Activated gamma-delta T cell treated with Interleukin-2 at 50 U/mL for 16 hours (primary cell): ENCODE measurements at places on chromosomes 7 and 10.

- DNase-seq = no peak
These were observed 70.0 kb upstream of the ZMIZ2 start for GRCh38 chr7:44678471-44679179.

DNA sequence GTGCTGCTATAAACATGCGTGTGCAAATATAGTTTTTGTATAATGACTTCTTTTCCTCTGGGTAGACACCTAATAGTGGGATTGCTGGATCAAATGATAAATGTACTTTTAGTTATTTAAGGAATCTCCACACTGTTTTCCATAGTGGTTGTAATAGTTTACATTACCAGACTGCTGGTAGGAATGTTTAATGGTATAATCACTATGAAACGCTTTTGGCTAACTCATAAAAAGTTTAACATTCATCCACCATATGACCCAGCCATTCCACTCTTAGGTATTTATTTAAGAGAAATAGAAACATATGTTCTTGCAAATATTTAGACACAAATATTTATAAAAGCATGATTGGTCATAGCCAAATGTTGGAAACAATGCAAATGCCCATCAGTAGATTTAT is 32.1 kb upstream of the TFEC start:
- no peak for DNase-seq

GRCh38 chr7:102872460-102872859 is 40.3 kb upstream of the LRRC17 start:
- no peak for DNase-seq

DNA sequence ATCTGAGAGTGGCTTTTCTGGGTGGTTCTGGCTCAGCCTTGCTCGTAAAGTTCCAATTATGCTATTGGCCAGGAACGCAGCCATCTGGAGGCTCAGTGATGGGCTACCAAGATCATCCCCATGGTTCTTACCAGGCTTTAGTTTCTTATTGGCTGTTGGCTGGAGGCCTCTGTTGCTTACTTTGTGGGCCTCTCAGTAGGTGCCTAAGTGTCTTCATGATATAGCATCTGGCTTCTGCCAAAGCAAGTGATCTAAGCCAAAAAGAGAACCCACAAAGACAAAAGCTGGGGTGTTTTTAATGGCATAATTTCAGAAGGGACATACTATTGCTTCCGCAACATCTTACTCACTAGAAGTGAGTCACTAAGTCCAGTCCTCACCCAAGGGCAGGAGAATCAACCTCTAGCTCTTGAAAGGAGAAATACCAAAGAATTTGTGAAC is 132.0 kb upstream of the MDFIC start:
- DNase-seq = no peak

GRCh38 chr7:96347471-96347870 is 25.6 kb upstream of the SLC25A13 start:
- DNase-seq = no peak

- no peak for DNase-seq
These were observed 164.7 kb upstream of the MEOX2 start for GRCh38 chr7:15851201-15851600.

DNA sequence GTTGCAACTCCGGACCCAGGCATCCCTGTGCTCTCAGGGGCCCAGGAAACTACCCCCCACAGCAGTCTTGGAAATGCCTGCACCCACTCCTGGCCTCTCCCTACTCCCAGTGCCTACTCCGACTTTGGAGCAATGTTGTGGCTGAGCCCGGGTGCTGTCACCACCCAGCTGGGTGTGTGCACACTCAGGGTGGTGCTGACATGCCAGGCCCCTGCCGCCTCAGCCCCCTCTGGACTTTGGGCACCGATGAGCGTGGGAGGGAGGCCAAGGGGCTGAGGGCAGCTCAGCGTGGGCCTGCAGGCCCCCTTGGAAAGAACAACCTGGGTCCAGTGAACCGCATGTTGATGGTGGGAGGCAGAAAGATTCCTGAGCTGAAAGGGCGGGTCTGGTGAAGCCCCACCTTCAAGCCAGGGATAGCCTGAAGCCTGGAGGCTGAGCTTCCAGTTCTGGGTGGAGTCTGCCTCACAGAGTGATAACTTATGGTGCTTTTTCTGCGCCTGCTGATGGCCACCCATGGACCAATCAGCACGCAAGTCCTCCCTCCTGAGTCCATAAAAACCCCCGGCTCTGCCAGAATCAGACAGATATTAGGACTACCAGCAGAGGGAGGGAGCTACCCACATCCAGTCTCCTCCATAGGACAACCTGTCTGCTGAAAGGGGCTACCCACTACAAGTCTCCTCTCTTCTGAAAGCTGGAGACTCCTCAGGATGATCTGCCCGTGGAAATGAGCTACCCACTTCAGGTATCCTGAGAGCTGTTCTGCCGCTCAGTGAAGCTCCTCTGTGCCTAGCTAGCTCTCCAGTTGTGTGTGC is 380.4 kb upstream of the SORCS1 start:
- DNase-seq = no peak
